ENCODE measurements at places on chromosomes 11 and 22. TPM values are rescaled to one million over a fixed set of nuclear protein-coding genes. Genes with fewer than 3 reads are reported as not detected.

The TCF20 gene
- total RNA-seq, result 21.1 TPM

The MS4A3 gene
- total RNA-seq, result not detected

The LMNTD2 gene
- 1.8 TPM for total RNA-seq

The MGAT3 gene
- total RNA-seq, result 0.02 TPM

GRCh38 chr11:33685082-33685481, 15.5 kb downstream of the C11orf91 start:
- no peak for DNase-seq

DNA sequence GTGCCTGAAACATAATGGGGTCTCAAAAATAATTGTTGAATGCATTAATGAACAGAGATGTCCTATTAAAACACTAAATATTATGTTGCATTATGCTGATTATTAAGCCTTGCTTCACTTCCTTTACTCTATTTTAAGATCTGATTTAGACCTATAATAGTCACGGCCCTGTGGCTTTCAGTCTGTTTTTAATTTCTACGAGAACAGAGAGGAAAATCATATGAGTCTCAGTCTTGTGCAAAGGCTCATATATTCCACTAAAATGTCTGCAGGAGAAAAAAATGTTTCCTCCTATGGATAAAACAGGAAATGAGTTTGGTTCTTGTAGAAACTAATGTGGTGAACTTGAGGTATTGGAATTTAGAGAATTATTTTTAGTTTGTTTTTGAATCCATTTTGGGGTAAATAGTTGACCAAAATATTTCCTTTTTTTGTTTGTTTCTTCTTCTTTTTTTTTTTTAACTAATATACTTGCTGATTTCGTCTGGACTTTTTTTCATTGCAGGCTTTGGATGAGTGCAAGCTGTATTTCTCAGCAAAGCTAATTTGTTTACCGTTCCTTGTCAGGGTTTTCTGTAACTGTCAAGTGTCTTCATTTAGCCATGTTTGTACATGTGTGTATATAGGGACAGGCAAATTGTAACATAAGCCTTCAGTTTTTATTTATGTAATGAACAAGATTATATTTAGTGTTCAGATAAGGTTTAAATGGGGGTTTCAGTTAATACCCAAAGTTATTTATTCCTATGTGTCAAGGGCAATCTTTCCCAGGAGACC, 139.1 kb upstream of the DDI1 start:
- no peak for DNase-seq

GRCh38 chr22:37334461-37334858, 52.2 kb downstream of the CYTH4 start:
- DNase-seq, result no peak

DNA sequence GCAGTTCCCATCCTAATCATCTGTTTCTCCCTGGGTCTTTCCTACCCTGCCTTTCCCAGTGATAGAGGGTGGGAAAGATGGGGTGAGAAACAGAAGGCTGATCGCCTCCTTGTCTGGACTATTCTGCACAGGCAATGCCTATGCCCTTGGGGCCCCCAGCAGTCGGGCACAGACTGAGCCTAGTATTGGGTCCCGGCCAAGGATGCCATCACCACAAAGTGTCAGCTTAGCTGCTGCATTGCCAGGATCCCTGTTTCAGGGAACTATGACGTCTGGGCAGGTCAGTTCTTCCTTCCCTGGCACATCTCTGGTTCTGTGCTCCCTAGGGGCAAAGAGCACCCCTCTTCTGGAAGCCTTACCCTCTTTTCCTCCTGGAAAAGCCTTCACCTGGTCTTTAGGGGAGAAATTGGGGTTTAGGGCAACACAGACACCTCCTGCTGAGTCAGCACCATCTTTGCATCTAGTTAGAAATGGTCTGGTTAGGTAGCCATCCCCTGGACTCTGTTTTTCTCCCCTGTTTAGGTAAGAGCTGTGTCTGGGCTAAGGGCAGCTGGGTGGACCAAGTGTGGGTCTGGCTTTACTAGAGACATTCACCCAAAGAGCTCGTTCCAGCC, 2.1 kb downstream of the ADAMTS8 start:
- no peak for DNase-seq

DNA sequence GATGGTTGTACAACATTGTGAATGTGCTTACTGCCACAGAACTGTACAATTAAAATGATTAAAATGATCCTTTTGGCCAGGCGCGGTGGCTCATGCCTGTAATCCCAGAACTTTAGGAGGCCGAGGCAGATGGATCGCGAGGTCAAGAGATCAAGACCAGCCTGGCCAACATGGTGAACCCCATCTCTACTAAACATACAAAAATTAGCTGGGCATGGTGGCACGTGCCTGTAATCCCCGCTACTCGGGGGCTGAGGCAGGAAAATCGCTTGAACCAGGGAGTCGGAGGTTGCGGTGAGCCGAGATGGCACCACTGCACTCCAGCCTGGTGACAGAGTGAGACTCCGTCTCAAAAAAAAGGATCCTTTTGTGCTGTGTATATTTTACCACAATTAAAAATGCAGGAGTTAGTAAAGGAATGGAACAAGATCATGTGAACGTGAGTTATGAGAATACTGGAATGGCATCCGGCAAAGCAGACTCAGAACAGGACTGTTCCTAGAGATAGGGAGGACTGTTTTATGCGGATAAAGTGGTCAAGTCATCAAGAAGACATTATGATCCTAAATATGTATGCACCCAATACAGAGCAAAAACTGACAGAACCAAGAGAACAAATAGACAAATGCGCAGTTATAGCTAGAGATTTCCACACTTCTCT, 58.0 kb upstream of the CLDN5 start:
- no peak for DNase-seq

GRCh38 chr11:114080769-114081168, 21.3 kb downstream of the ZBTB16 start:
- DNase-seq, result no peak

DNA sequence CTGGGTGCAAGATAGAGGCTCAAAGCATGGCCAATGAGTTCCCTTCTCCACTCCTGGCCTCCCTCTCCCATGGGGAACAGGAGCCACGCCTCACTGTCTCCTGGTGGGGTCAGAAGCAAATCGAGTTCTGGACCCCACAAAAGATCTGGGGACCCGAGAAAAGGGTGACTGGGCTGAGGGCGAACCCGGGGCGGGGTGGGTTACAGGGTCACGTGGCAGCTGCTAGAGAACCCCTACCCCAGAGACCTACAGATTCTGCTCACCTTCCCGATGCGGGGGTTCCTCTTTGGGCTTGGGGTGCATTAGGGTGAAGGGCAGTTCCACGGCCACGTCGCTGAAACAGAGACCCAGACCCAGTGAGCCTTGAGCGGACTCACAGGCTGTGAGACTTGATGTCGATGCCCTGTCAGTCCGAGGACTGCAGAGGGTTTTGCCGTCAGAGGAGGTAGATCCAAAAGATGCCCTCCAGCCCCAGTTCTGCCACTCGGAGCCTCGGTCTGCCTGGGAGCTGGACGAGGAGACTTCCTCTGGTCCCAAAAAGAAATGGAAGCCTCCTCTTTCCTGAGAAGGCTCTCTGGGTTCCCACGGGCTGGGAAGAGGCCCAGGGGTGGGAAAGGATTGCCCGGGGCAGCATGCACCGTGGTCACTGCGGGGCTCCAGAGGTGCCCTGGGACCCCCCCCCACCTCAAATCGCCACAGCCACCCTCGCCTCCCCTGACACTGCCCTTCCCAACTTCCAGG, 28.2 kb downstream of the TPBGL start:
- no peak for DNase-seq

DNA sequence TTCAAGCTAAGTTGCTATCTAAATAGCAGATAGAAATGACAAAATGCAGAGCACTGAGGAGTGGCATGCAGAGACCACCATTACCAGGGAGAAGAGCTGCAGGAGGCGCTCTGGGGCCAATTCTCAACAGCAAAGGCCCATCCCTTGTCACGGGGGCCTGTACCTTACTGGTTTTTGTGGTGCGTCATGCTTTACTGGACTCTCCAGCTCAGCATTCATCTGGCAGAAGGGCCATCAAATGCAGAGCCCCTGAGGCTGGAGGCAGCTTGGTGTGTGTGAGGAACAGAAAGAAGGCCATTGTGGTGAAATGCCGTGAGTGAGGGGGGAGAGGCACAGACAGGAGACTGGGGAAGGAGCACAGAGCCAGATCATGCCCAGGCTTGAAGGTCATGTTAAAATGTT, 56.5 kb upstream of the NAV2 start:
- DNase-seq, result no peak

DNA sequence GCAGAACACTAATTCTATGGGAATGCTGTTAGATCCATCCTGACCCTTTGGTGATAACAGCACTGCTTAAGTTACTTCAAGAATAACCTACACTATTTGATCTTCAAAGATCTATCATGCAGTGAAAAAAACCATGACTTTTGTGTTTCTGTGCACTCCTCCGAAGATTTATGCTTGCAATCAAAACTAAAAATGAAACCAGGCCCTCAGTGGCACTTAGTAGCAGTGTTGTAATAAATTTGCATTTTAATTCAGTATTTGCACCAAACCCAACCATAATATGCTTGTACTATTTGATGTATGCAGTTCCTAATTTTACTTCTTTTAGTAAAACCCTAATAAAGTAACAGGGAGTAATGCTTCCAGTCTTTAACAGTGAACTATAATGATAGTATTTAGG, 130.7 kb downstream of the SOX6 start:
- no peak for DNase-seq

DNA sequence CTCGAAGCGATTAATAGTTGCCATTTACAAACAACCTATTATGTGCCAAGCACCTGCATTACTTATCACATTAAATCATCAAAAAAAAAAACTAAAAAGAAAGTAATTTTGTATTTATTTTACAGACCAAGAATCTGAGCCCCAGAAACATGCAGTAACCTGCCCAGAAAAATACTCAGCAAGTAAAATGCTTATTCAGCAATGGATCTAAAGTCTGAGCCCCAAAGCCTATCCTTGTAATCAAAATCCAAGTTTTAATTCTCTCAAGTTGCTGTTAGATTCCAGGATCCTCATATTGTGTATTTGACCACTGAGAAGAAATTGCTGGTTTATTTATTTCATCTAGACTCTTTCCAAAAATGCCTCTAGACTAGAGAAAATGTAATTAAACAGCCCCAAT, 783.3 kb upstream of the API5 start:
- no peak for DNase-seq

DNA sequence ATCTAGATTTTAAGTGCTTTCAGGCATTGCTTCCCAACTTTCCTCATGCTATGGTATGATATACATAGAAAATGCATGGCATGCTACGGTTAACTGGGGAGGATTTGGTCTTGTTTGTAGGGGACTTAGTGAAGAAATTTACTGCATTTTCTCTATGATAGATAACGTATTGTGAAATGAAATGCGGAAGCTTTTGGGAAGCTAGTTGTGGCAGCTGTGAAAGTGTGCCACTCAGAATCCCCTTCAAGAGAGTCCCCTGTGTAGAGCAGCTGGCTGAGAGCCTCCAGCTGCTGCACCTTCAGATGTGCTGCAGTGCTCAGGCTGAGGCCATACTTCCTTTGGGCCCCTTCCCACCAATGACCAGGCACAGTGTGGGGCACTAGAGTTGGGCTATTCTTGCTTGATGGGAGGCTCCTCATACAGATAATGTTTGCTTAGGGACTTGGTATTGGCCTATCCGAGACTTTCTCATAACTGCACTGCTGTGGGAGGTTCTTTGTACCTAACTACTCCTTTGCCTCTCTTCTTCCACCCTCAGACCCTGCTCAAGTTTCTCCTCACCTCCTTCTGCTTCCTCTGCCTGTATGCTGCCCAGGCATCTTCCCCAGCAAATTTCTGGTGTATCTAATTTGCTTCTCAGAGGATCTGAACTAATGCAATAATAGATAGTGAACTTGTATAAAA, 67.3 kb downstream of the HIPK3 start:
- no peak for DNase-seq

DNA sequence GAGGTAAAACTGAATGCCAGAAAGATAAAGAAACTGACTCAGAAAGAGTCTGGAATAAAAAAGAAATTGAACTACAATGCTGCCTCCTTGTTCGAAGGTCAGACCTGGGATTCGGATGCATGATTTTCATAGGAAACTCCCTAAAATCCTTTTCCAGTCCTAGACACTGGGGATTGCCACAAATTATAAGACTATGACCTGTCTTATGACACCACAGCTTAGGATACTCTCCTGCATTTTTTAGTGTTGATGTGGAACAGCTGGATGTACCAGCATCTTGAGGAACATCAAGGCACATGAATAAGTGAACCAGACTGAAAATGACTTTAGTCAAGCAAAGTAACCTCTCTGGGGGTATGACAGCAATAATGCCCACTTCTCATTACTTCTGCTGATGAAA, 9.0 kb downstream of the KIRREL3 start:
- no peak for DNase-seq

- no peak for DNase-seq
Observed at GRCh38 chr11:124556828-124557227, 13.0 kb upstream of the OR8A1 start.

DNA sequence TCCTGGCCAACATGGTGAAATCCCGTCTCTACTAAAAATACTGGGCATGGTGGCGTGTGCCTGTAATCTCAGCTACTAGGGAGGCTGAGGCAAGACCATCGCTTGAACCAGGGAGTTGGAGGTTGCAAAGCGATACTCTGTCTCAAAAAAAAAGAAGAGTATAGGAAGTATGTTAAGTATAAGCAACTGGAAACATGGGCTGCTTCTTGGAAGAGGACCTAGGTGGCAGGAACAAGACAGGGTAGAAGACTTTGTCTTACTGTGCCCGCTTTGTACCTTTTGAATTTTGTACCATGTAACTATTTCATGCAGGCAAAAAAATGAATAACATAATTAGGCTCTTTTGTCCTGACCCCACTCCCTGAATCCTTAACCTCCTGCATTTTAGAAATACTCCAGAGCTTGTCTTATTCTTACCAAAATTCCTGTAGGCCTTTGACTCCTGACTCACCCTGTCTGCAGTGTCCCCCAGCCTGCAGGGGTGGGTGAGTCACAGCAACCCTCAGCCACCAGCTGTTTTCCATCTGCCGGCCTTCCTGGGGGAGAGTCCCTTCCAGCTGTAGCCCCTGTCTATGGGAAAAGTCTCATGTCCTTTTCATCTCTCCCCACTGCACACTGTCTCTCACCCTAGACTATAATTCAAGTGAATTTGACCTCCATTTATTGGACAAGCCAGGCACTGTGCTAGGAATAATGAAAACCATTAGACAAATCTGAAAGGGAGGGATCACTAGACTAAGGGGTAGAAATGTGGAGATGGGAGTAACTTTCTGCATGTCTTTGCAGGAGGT, 41.8 kb downstream of the TXN2 start:
- no peak for DNase-seq

DNA sequence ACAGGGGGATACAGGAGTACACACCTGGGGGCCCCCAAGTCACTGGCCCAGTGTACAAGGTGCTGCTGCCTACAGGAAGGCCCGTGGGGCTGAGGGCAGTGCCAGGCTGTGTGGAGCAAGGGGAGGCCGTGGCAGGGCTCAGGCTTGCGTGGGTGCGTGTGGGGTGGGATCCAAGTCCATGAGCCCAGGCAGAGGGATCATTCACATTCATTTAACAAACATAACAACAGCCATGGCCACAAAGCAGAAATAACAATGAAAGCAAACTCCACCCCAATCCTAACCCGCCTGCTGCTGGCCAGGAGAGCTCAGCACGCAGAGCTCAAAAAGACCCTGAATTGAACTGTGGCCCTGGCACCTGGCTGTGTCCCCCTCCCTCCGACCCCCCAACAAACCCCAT, 17.0 kb upstream of the SCGB1A1 start:
- DNase-seq, result no peak
